ENCODE measurements at places on chromosomes 1 and 21. TPM values are rescaled to one million over a fixed set of nuclear protein-coding genes. Genes with fewer than 3 reads are reported as not detected.

TAF13 gene
- total RNA-seq = 140 TPM

PROX1 gene
- total RNA-seq = 0.32 TPM

TMEM82 gene
- total RNA-seq = not detected

PTGFR gene
- 1.1 TPM for total RNA-seq

KCNJ6 gene
- not detected for total RNA-seq

VHLL gene
- total RNA-seq = not detected

KCNA3 gene
- total RNA-seq = not detected

PLEKHG5 gene
- 26.4 TPM for total RNA-seq

LELP1 gene
- not detected for total RNA-seq

C1orf74 gene
- total RNA-seq = 4.1 TPM

CTTNBP2NL gene
- total RNA-seq = 25.5 TPM

CR1L gene
- not detected for total RNA-seq

RNU1-4 gene
- 5,836 TPM for total RNA-seq

DYNLT5 gene
- total RNA-seq = 4.2 TPM

FCGR3B gene
- total RNA-seq = not detected

SAMSN1 gene
- 9.4 TPM for total RNA-seq

IL24 gene
- total RNA-seq = 0.15 TPM

TNFRSF9 gene
- 0.65 TPM for total RNA-seq

NFASC gene
- 0.46 TPM for total RNA-seq

KCNK1 gene
- 7.5 TPM for total RNA-seq

SH2D1B gene
- not detected for total RNA-seq

CLDN17 gene
- total RNA-seq = not detected

IL22RA1 gene
- not detected for total RNA-seq

METTL25B gene
- total RNA-seq = 8.1 TPM

OSCP1 gene
- total RNA-seq = 5.5 TPM

TNFRSF14 gene
- total RNA-seq = 26.1 TPM

BLACAT1 gene
- total RNA-seq = not detected

GPR52 gene
- total RNA-seq = 0.61 TPM

ARHGEF19 gene
- total RNA-seq = 3.6 TPM

SPRR2E gene
- not detected for total RNA-seq

LRIG2 gene
- total RNA-seq = 8.4 TPM

NEGR1 gene
- 3.8 TPM for total RNA-seq

OR2T33 gene
- total RNA-seq = not detected

TRIM58 gene
- 0.32 TPM for total RNA-seq

KLF17 gene
- not detected for total RNA-seq

ASPM gene
- total RNA-seq = 33.1 TPM

PCAT6 gene
- 1.1 TPM for total RNA-seq

SUSD4 gene
- not detected for total RNA-seq

TTC3 gene
- total RNA-seq = 171 TPM
